ENCODE measurements at places on chromosomes 4 and X. TPM values are rescaled to one million over a fixed set of nuclear protein-coding genes. Genes with fewer than 3 reads are reported as not detected.

GRCh38 chr4:183256756-183257385 is 63.2 kb downstream of the CLDN22 start:
- H3K27ac ChIP-seq: no peak overlapping the region
- no peak overlapping the region for H3K4me3 ChIP-seq
- no peaks in the 10 kb centered on the region for H3K4me1 ChIP-seq

- H3K27me3 ChIP-seq: peaks cover 1% of the 10 kb centered on the region
- H3K4me1 ChIP-seq: no peaks in the 10 kb centered on the region
- no peak overlapping the region for H3K27ac ChIP-seq
- no peak for DNase-seq
- no peaks in the 10 kb centered on the region for H3K36me3 ChIP-seq
Observed at GRCh38 chr4:141028024-141028529, 105.2 kb downstream of the RNF150 start.

GRCh38 chrX:77875372-77875771 is 19.9 kb downstream of the MAGT1 start:
- H3K4me1 ChIP-seq: no peaks in the 10 kb centered on the region
- H3K27me3 ChIP-seq: no peaks in the 10 kb centered on the region
- no peak for DNase-seq
- H3K27ac ChIP-seq: no peak overlapping the region
- H3K36me3 ChIP-seq: peaks cover 18% of the 10 kb centered on the region
- no peak overlapping the region for H3K4me3 ChIP-seq

DNA sequence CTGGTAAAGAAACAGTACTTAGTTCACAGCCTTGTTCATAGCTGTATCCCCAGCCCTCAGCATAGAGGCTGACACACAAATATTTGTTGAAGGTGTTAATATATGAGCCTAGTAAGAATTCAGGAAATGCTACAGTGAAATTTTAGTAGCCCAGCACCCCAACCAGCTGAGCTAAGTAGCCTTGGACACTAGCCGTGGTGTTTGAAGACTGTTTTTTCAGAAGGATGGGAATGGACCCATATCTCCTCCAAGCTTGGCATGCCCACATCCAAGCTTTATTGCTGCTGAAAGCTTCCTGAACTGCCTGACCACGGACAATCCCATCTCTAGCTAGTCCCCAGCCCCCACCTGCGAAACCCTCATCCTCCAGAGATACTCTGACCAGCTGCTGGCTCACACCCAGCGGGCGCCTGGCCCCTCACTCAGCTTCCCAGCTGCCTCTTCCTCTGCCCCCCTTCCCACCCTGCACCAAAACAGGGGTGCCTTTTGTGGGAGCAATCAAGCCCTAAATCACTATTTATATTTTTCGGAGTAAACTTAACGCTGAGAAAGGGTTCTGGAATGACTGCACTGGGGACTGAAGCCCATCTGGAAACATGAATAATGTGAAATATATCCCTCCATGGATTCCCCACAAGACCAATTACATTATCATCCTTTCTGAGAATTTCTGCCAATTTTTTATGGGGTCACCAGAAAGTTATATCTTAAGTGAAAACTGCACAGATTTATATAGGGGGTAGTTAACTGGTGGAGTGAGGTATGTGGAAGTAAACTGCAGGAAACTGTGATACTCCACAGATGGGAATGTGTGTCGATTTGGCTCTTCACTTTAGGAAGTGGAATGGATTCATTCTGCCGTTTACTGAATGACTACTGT is 41.1 kb upstream of the CBR4 start:
- H3K27ac ChIP-seq: no peak overlapping the region
- H3K36me3 ChIP-seq: no peaks in the 10 kb centered on the region
- DNase-seq: no peak

GRCh38 chr4:30314001-30314400 is 406.2 kb upstream of the PCDH7 start:
- no peaks in the 10 kb centered on the region for H3K27me3 ChIP-seq
- H3K4me1 ChIP-seq: no peaks in the 10 kb centered on the region
- H3K4me3 ChIP-seq: no peak overlapping the region

DNA sequence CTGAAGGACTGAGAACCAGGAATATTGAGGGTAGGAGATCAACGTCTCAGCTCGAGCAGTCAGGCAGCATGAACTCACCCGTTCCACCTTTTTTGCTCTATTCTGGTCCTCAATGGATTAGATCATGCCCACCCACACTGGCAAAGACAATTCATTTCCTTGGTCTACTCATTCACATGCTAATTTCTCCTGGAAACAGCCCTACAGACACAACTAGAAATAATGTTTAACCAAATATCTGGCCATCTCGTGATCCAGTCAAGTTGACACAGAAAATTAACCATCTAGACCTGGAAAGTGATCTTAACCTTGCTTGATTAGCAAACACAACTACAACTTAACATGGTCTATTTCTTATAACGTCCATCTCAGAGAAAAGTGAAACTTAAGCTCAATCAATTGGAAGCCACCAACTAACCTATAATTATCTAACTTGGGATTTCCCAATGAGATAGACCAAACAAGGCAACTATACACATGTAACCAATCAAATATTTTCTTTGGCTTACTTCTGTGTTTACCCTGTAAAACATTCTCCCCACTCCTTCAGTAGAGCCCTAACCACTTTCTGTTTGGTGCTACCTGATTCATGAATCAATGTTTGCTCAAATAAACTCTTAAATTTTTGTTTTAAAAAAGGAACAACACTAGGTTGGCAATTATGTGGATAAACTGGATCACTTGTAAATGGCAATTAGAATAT is 69.7 kb upstream of the MAMLD1 start:
- H3K4me3 ChIP-seq: no peak overlapping the region
- DNase-seq: no peak
- peaks cover 2% of the 10 kb centered on the region for H3K27me3 ChIP-seq
- H3K27ac ChIP-seq: no peak overlapping the region
- H3K36me3 ChIP-seq: no peaks in the 10 kb centered on the region

DNA sequence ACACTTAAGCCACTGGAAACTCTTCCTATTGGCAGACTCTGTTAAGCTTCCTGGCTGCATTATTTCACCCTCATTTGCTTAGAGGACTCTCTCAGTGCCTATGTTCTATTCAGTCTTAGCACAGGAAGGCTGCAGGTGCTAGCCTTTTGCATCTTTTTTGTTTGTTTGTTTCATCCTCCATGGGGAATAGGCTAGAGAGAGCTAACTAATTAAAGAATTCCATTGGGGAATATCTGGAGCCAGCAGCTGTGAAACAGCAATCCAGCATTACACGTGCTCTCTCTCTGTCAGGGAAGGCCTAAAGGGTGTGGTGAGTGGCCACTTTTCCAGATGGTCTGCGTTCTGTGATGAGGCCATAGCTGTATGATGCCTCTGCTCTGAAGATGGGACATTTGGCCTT is 633.6 kb downstream of the SPRY1 start:
- H3K4me3 ChIP-seq: no peak overlapping the region
- H3K4me1 ChIP-seq: no peaks in the 10 kb centered on the region
- DNase-seq: no peak
- peaks cover 5% of the 10 kb centered on the region for H3K27me3 ChIP-seq
- H3K27ac ChIP-seq: no peak overlapping the region

The HUWE1 gene
- 385 TPM for total RNA-seq

DNA sequence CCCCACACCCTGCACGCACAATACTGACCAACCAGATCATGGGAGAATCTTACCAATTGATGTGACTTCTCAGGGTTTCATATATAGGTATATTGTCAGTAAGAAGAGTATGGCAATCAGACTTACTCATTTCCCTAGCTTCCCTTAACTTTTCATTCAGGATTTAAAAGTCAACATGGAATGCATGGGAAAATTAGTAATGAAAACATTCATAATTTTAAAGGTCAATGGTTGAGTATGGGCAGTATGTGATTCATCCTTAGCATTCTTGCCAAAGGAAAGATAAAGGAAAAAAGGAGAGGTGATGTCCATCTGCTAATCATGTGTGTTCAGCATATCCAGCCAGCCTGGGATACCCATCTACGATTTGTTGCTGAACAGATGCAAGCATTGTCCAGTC is 4.0 kb downstream of the DIPK2B start:
- H3K27ac ChIP-seq: no peak overlapping the region
- DNase-seq: no peak
- no peaks in the 10 kb centered on the region for H3K36me3 ChIP-seq
- H3K4me1 ChIP-seq: peaks cover 7% of the 10 kb centered on the region
- H3K27me3 ChIP-seq: peaks cover 4% of the 10 kb centered on the region

GRCh38 chr4:850323-850945 is 24.5 kb upstream of the CPLX1 start:
- H3K4me1 ChIP-seq: no peaks in the 10 kb centered on the region
- no peak overlapping the region for H3K27ac ChIP-seq
- peaks cover 31% of the 10 kb centered on the region for H3K36me3 ChIP-seq

All from activated T-helper 1 cell treated with anti-CD3 and anti-CD28 coated beads, Interleukin-12 subunit alpha, Interleukin-12 subunit beta, Interleukin-2, Interleukin-4 antibody, amounts not matched to agents 30 ng/mL and 10 ng/mL and 1 ng/mL, durations not matched to agents 14 hours and 24 hours and 36 hours (primary cell).